ENCODE measurements at places on chromosomes 5 and 9.

GRCh38 chr9:136268318-136268717, 22.7 kb upstream of the QSOX2 start:
- DNase-seq: peak; percentile 28

DNA sequence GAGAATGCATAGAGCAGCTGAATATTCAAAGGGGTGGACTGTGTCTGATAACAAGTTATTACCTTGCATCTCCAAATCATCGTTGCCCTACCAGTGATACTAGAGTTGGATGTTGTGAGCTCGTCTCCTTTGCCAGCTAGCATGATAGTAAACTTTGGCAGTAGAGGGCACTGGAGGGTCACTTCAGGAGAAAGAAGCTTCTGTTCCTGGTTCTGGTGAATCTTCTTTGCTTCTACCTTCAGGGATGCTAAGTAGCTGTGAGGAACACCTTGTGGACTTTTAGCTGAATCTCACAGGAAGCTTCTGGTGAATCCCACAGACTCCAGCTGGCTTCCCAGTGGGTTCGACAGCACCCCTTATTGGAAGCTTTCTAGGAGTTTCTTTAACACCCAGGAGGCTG, 626.6 kb upstream of the SGCD start:
- no peak for DNase-seq

GRCh38 chr9:124320062-124320973, 62.6 kb downstream of the NEK6 start:
- peak; percentile 76 for DNase-seq

DNA sequence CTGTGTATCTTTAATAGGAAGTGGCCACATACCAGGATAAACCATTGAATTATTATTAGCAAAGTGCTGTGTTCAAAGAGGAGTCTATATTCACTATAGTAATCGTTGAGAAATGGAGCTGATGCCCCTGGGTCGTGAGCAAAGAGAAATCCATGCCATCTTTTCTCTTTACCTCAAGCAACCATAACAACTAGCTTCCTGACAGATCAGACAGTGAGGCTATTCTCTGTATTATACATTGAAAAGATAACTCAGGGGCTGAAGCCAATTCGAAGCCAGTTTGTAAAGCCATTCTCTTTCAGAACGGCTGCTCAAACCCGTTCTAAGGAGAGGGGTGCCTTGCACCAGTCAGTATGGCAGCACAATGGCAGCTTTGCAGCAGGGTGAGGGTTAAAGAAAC, 680.6 kb downstream of the SEMA5A start:
- DNase-seq: no peak

DNA sequence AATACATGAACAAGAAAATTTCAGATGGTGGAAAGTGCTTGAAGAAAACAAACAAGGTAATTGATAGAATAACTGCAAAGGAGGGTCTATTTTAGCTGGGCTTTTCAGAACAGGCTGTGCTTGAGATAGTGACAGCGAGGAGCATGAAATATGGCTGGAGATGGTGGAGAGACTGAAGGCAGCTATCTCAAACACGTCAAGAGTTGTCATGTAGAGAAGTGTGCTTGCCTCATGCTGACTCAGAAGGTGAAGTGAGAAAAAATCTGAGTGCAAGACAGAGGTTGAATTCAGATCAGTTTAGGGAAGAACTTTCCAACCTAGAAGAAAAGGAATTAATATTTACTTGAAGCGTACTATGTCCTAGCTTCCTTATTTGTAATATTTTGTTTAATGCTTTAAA, 115.5 kb upstream of the RANBP3L start:
- no peak for DNase-seq

GRCh38 chr9:96245399-96245798, 56.6 kb downstream of the HSD17B3 start:
- no peak for DNase-seq

Data from cardiac fibroblast (primary cell).